ENCODE measurements at places on chromosomes 1 and 21.

DNA sequence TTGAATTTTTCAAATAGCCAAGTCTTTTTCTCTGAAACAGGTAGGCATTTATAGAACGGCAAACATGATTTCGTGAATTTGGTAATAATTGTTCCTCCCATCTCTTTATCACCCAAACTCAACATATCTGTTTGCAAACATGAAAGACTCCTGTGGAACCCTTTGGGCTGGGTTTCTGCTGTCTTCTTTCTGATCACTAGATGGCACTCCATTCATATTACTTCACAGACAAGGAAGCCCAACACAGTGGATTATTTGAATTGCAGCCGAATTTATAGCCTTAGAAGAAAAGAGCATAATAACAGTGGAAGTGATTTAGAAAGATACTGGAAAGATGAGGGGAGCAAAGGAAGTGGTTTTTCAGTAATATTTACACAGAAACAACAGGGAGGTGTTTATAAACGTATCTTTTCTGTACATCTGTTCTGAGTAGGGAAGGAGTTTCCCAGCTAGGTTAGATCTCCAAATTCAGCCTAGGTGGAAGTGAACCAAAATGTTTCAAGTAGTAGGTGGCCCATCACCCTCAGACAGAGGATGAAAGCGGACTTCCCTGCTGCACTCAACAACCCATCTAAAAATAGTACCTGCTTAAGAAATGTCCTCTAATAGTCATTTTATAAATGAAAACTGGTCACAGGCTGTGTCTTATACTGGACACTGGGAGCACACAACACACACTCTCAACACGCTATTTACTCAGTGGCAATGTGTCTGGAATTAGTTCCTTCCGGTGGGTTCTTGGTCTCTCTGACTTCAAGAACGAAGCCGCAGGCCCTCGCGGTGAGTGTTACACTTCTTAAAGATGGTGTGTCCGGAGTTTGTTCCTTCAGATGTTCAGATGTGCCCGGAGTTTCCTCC lies 67.6 kb downstream of the MAP3K21 start:
- DNase-seq = peak; percentile 14

DNA sequence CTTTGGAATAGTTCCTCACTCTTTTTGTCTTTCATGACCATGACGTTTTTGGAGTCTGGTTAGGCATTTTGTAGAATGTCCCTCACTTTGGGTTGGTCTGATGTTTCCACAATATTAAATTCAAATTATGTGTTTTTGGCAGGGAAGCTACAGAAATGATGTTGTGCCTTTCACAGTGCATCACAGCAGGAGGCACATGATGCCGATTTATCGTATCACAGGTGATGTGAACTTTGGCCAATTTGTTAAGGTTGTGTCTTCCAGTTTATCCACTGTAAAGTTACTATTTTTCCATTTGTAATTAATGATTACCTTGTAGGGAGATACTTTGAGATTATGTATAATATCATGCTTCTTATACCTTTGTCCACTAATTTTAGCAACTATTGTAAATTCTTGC lies 114.3 kb downstream of the FGGY start:
- DNase-seq = no peak

DNA sequence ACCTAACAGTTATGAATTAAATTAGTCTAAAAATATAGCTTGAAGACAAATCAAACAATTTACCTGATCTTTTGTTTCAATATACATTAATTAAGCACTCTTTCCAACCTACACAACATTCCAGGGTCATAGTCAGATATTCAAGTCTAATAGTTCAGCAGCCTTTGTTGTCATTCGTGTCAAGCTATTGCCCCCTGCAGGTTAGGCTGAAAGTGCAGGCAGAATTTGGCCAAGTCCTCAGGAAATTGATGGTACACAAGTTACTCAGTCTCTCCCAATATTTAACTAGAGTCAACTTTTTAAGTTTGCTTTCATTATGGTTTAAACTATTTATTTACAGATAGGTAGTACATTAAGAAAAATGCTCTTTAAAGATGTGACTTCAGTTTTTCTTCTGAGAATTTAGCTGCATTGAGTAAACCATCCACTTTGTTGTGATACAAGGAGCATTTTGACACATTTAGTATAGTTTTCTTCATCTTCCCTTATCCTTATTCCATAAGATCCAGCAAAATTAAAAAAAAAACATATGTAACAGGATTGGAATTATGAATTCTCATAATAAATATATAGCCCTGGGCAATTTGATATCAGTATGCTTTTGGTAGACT lies 130.3 kb upstream of the DPYD start:
- DNase-seq = peak; percentile 62

GRCh38 chr1:165467706-165468105 lies 22.8 kb upstream of the RXRG start:
- no peak for DNase-seq

- no peak for DNase-seq
Measured at GRCh38 chr21:20207335-20207734, 790.9 kb upstream of the NCAM2 start.

DNA sequence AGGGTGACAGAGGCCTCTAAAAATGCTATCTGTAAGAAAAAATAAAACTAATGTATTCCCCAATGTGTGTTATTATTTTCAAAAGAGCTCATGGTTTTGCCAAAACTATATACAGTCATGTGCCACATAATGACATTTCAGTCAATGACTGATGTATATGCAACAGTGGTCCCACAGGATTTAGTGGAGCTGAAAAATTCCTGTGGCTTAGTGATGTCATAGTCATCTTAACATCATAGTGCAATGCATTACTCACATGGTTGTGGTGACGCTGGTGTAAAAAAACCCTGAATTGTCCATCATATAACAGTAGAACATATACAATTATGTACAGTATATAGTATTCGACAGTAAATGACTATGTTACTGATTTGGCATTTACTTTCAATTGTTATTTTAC lies 172.4 kb downstream of the CACNA1E start:
- no peak for DNase-seq

GRCh38 chr1:193705554-193705981 lies 519.2 kb upstream of the B3GALT2 start:
- no peak for DNase-seq

DNA sequence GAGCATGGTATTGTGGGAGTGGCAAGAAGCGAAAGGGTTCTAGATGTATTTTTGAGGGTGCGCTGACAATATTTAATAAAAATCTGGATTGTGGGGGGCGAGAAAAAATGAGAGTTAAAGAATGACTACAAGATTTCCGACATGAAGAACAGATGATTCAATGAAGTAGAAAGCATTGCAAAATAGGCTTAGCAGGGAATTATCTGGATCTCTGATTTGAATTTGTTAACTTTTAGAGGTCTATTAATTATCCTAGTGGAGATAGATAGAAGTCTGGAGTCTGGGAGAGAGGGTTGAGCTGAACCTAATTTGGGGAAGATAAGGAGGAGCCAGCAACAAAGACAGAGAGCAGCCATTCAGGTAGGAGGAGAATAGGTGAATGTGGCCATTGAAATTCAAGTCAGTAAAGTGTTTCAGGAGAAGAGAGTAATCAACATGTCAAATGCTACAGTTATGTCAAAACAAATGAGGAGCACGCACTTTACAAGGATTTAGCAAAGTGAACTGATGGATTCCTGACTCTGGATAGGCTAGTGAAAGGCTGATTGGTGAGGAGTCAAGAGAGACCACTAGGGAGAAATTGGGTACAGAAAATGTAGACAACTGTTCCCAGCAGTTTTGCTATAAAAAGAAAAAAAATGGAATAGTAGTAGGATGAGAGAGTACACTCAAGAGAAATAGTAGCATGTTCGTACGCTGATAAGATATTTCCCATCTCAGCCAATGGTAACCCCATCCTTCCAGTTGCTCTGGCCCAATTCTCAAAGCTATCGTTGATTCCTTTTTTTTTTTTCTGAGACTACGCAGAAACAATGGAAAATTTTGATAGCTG lies 393.2 kb upstream of the CXADR start:
- no peak for DNase-seq

Measured in central memory CD4-positive, alpha-beta T cell (primary cell).